NCI-H2081 treated with DMSO at 0.1 percent for 48 hours (cell line): ENCODE measurements at places on chromosomes 12 and 14.

DNA sequence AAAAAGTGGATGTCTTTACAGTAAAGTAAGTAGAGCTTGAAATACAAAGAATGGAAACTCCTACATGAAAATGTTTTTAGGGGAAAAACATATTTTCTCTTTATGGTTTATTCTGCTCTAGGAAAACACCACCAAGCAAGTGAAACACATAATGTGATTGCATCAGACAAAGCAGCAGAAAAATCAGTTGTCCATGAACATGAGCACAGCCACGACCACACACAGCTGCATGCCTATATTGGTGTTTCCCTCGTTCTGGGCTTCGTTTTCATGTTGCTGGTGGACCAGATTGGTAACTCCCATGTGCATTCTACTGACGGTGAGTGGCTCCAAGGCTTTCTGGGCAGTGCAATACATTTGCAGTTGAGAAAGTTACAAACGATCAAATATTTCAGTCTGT is 42.6 kb upstream of the PLEKHD1 start:
- DNase-seq, result no peak

GRCh38 chr12:47296828-47297227 is 217.1 kb upstream of the AMIGO2 start:
- DNase-seq, result no peak

DNA sequence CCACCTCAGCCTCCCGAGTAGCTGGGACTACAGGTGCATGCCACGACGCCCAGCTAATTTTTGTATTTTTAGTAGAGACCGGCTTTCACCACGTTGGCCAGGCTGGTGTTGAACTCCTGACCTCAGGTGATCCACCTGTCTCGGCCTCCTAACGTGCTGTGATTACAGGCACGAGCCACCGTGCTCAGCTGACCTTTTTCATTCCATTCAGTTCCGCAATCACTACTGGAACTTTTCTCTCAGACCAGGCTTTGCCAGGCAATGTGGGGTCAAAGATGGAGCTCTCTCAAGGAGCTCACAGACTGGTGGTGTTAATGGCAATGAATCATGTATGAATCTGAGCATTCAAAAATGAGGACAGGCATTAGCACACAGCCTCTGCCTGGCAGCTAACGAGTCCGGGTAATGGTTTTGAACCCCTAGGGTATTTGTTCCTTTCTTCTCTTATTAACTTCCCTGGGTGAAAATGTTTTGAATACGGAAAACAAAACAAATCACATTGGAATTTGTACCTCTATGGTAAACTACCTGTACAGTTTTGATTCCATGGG is 9.4 kb upstream of the TCHP start:
- no peak for DNase-seq

- DNase-seq, result no peak
These were observed 2.3 kb upstream of the GPR162 start for GRCh38 chr12:6819106-6820030.

- no peak for DNase-seq
These were observed 42.8 kb upstream of the RNASE3 start for GRCh38 chr14:20848316-20848954.

GRCh38 chr14:101380512-101380911 is 180.8 kb upstream of the DIO3 start:
- DNase-seq, result no peak

DNA sequence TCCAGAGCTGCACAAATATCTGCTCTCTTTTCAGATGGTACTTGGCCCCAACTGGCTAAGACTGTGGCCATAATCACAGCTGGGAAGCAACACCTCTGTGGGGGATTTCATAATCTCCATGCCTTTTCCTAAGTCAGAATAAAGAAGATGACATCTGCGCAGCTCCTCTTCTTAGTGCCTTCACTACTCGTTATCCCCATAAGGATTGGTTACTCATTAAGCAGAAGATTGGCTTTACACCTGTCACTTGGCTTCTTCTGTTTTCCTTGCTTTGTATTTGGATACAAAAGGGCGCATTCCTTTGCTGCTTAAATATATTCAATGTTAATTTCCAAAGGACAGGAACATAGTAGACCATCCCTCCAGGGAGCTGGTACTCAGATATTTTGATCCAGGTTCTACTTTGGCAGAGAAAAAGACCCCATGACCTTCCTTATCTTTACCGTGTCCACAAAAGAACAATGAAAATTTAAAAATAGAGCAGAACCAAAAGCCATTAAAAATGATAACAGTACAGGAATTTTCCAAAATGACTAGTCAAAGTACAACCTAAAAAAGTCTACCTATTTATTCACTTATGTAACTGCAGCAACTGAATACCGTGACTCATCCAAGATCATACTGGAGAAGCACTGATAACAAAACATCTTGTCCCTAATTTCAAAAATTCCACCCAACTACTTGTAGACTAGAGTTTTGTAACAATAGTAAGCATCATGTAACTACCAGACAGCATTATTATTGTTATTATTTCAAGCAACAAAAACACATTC is 352.3 kb upstream of the TMPO start:
- no peak for DNase-seq

DNA sequence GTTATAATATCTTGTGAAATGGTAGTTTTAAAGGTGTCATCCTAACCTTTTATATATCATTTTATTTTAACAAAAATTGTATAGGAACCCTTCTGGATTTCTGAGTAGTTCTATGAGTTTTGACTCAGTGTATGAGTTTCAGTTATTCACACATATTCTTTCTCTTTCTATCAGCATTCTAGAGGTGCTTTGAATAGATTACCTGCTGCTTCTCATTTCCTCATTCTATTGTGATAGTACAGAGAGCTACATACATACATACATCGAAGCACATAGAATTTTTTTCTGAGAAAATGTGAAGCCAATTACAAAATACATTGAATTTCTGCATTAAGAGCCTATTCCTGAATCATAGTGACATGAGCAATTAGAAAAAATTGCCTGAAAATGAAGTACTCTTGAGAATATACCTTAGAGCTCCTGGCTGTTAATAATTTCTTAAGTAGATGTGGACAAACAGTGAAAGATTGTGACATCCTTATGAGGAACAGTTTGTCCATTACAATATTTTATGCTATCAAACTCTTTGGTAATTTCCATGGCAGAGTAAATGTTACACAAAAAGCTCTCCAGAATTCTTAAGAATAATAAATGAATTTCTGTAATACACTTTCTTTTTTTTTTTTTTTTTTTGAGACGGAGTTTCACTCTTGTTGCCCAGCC is 556.6 kb downstream of the TRHDE start:
- no peak for DNase-seq

GRCh38 chr12:47882781-47883546 is 21.8 kb downstream of the VDR start:
- DNase-seq, result no peak

DNA sequence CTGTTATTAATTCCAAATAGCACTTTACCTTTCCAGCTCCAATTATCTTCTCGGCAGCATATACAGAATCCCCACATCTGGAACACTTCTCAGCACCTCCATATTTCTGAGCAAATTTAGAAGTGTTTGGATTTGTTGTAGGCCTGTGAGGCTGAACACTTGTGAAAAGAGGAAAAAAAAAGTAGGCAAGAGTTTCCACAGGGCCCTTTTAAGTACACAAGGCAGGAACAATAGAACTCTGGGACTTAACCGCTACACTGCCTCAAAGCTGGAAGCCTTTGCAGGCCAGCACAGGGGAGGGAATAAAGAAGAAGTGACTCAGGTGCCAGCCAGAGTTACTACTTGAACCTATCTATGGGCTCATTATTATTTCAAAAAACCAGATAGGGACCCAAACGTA is 18.6 kb downstream of the CSRP2 start:
- no peak for DNase-seq

DNA sequence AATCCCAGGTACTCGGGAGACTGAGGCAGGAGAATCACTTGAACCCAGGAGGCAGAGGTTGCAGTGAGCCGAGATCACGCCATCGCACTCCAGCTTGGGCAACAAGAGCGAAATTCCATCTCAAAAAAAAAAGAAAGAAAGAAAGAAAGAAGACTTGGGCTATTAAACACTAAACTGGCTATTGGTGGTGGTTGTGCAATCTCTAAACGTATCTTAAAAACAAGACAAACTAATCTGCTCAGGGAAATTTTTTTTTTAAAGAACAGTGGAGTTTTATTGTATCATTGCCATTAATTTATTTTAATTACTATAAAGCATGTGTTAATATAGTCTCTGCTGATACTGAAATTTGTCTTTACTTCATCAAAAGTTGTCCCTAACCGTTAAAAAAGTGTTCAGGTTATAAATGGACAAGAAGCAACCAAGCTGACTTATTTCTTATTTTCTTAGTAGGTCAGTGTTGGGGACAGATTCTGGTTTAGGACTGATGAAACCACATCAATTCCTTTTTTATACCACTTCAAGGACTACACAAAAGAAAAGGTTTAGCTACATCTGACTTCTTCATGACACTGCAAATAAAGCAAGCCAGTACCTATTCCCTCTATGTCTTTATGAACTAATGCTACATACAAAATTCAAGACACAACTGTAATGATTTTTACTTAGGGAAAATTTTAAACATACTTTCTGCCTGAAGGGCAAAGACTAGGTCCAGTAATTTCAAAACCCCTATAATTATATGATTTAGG is 68.7 kb upstream of the KRAS start:
- no peak for DNase-seq

DNA sequence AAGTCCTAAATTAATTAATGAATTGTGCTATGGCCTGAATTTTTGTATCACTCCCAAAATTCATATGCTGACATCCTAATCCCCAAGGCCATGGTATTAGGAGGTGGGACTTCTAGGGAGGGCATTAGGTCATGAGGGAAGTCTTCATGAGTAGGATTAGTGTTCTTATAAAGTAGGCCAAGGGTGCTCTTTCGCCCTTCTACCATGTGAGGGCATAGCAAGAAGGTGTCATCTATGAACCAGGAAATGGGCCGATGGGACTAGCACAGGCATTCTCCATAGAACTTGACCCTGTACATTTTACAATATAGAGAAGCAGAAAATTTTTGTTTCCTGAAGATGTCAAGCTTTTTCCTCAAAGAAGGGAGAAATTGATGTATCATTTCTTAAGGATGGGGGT is 12.5 kb downstream of the SYT10 start:
- DNase-seq, result no peak

- DNase-seq, result no peak
These were observed 8.7 kb downstream of the SHMT2 start for GRCh38 chr12:57237932-57238853.

GRCh38 chr14:59925797-59926196 is 5.9 kb downstream of the LRRC9 start:
- no peak for DNase-seq

DNA sequence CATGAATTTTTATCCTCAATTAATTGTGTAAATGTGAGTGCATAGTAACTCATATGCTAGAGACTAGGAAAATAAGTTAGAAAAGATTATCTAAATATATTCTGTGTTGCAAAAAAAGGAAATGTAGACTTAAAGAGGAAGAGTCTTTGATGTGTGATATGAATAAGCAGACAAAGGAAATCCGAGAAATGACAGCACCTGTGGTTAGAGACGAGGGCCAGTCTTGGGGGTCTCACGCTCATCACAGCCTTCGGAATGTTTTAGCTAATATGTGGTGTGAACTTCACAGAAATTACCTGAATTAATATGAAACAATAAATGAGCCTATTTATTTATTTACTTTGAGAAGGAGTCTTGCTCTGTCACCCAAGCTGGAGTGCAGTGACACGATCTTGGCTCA is 11.6 kb downstream of the ATP6V0A2 start:
- DNase-seq, result no peak

GRCh38 chr12:95173392-95174251 is 43.6 kb downstream of the FGD6 start:
- DNase-seq, result no peak

DNA sequence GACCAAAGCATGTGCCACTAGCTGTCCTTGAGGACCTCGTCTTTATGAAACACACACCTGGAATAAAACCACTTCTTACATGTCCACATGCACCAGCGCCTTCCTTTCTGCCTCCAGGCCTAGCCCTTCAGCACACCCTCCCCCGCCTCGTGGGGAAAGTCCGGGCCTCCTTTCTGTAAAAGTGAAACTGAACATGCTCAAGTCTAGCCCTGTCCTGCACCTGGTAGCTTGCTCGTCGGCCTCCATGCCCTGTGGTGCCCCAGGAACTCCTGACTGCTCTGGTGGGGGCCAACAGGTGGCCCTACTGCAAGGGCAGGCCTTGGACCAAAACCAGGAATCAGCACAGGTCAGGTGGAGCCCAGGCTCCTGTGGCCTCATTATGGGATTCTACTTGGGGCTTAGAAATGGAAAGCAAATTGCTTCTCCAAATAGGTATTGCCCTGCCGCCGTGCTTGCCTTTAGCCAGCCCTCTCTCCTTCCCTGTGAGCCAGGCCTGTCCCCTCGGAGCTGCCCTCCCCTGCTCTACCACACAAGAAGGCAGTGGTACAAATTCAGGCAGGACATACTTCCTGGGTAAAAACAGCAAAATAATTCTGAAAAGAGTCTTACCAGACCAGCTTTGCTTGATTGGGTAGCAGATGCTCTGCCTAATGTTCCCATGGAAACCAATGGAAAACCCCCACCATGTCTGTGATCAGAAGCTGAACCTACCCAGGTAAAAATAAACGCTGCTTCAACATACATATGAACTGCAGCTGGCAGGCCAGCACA is 43.5 kb downstream of the ERH start:
- DNase-seq, result no peak

DNA sequence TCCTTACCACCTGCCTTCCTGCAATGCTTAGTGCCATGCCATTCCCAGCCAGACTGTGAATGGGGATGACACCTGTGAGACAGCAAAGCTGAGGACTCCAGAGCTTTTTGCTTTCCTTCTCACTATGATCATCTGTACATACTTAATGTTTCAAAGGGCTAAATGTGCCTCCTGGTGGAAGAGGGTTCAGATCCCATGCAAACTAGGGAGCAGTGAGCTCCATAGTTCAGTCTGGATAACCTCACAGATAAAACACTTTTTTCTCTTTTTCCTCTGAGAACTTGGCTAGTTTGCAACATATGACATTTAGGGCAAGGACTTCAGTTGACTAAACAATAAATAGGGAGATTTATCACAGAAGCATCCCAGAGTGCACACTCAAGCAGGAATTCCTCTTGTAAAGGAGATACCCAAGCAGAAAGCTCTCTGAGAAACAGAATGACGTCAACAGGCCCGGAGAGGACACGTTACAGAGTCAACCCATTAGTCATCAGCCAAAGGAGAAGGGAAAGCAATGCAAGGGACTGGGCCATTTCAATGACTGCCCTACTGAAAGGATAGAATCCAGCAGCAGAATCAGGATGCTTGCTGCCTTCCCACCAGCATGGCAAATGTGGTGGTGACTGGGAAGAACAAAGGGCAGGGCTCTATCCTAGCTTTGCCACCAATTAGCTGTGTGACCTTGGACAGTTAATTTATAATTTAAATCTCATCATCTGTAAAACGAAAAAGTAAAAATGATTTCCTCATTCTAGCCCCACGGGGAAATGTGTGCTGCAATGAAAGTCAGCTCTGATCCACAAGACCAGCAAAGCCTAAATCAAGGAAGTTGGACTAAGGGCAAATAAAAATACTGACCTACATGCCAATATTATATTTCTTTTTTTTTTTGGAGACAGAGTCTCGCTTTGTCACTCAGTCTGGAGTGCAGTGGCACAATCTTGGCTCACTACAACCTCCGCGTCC is 80.8 kb upstream of the ACTN1 start:
- no peak for DNase-seq
